NCI-H1417 treated with DMSO at 0.1 percent for 48 hours (cell line): ENCODE measurements at places on chromosomes 5 and 9.

DNA sequence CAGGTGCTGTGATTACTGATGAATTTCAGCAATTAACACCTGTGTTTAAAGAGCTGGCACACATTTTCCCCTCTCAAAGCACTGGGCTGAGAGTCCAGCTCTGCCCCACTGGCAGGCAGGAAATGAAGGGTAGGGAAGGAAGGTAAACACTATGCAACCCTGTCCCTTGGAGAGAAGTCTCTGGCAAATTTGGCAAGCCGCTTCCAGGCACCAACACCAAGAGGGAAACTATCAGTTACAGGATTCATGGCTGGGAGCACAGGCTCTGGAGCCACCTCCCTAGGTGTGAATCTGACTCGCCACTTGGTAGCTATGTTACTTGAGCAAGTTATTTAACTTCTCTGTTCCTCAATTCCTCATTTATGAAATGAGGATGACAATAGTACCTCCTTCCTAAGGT lies 3.3 kb downstream of the ANKS6 start:
- no peak for DNase-seq

DNA sequence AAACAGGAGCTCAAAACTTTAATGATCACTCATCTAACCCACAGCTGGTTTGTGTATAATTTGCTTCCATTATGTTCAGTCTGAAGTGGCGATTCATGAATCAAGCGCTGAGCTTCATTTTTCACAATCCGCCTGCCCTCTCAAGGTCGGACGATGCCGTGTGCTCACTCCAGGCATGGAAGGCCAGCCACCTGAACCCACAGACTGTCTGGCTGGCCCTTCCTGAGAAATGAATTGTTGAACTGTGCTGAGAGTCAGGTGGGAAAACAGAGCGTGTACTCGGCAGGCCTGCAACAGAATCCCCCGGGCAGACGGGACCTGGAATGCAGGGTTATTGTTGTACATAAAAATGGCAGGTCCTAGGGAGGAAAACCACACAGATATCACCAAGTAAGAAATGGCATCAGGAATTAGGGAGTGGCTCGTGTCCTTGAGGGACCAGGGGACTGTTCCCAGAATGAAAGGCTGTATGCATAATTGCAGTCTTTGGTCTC lies 375.7 kb downstream of the IRX2 start:
- DNase-seq = no peak

- DNase-seq = no peak
Observed at GRCh38 chr9:130938652-130939404, at the start of gene FIBCD1. Gene FIBCD1, minus strand, starts transcription at chr9:130939247. Its CDS starts 640 bp downstream, at chr9:130938607.

DNA sequence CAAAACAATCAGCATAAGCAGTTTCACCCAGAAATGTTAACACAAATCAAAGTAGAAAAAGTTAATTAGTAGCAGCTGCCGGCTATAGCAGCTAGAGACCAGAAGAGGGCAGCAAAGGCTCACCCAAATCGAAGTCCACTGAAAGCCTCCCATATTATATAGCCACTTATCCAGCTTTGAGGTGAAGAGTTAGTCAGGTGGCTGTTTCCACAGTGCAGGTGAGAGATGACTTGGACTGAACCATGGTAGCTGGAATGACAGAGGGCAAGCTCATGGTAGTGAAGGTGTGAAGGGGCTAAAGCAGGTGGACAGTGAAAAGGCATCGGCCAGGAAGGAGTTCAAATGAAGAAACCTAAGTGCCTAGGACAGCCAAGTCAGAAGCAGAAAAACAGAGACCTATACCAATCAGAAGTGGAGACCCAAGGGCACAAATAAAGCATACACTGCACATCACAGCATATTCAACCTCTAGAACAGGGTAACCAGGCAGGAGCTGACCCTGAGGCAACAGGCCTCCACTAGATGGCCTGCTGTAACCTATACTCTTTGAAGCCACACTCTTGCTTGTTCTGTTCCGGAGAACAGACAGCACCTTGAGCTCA lies 7.2 kb upstream of the RNF38 start:
- no peak for DNase-seq

GRCh38 chr5:64599226-64599625 lies 91.1 kb upstream of the SHISAL2B start:
- DNase-seq = no peak
